ENCODE measurements at places on chromosomes 6 and 20. TPM values are rescaled to one million over a fixed set of nuclear protein-coding genes. Genes with fewer than 3 reads are reported as not detected.

GRCh38 chr6:147078106-147078505, 126.1 kb upstream of the STXBP5 start:
- no peaks in the 10 kb centered on the region for H3K36me3 ChIP-seq
- H3K4me3 ChIP-seq = no peak overlapping the region
- no peaks in the 10 kb centered on the region for H3K27me3 ChIP-seq
- DNase-seq = no peak
- no peak overlapping the region for H3K27ac ChIP-seq

Gene VSTM2L
- total RNA-seq = 0.22 TPM

DNA sequence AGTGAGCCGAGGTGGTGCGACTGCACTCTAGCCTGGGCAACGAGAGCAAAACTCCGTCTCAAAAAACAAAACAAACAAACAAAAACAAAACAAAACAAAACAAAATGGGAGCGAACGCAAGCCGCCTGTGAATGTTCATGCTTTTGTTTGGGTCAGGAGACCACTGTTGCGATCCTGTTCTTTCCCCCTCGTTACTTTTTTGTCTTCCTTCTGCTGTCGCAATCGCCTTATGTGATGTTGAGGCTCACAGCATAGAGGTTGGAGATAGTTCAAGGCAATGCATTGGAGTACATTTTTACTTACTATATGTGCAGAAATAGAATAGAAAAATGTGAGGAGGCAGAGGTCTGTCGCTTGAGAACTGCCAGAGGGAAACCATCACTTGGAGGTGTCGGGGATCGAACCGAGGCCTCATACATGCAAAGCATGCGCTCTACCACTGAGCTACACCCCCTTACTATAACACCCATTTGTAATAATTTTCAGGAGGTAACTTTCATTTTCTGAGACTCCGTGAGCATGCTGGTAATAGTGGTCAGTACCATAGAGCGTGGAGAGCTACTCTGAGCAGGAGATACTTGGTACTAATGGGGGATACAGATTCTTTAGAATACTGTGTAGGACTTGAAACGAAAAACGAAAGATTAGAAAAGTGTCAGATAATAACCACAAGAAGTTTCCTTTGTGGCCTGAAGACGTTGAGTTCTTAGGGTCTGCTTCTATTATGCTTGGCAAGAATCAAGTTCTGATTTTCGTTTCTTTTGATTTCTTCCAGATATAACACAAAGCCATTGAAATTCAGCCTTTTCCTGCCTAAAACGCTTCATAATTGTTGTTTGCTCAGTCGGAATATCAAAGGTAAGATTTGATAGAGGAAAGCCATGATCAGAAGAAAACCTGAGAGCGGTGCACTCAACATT, 121.1 kb downstream of the TRIM27 start:
- no peaks in the 10 kb centered on the region for H3K27me3 ChIP-seq
- no peak overlapping the region for H3K27ac ChIP-seq
- H3K36me3 ChIP-seq = no peaks in the 10 kb centered on the region
- H3K4me1 ChIP-seq = no peaks in the 10 kb centered on the region
- H3K4me3 ChIP-seq = no peak overlapping the region

Gene RIMS4
- total RNA-seq = not detected

- no peaks in the 10 kb centered on the region for H3K36me3 ChIP-seq
- DNase-seq = no peak
- no peak overlapping the region for H3K4me3 ChIP-seq
- no peaks in the 10 kb centered on the region for H3K4me1 ChIP-seq
- H3K27ac ChIP-seq = no peak overlapping the region
These were observed 54.4 kb downstream of the KDM1B start for GRCh38 chr6:18209539-18210197.

Gene MTO1
- 26.9 TPM for total RNA-seq

DNA sequence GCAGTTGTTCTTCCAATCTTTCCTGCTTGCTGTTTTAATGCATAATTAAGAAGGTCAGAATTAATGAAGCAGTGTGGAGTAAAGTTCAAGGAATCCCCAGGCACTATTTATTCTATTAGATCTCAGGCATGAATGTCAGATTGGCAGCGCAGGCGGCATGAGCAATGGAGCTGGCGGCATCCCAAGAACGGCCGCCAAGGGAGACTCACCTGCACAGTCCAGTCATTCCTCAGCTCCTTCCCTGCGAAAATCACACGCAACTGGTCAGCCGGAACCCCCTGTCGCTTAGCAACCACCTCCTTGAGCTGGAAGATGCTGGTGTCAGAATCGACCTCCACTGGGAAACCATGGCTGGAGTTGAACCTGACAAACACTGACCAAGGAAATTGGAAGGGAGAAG, 284.5 kb downstream of the PRKN start:
- no peak overlapping the region for H3K27ac ChIP-seq
- H3K4me1 ChIP-seq = no peaks in the 10 kb centered on the region
- H3K36me3 ChIP-seq = no peaks in the 10 kb centered on the region

DNA sequence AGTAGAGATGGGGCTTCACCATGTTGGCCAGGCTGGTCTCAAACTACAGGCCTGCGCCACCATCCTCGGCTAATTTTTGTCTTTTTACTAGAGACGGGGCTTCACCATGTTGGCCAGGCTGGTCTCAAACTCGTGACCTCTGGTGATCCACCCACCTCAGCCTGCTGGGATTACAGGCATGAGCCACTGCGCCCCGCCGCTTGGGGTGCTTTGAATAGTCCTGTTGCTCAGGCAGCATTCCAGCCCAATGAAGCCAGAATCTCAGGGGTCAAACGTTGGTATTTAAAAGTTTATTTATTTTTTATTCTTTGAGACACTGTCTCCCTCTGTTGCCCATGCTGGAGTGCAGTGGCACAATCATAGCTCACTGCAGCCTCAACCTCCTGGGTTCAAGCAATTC, 11.3 kb downstream of the MOCS3 start:
- no peaks in the 10 kb centered on the region for H3K27me3 ChIP-seq
- no peak for DNase-seq
- H3K27ac ChIP-seq = peak overlapping the region; percentile 76
- no peaks in the 10 kb centered on the region for H3K36me3 ChIP-seq
- no peak overlapping the region for H3K4me3 ChIP-seq
- H3K4me1 ChIP-seq = peaks cover 34% of the 10 kb centered on the region

DNA sequence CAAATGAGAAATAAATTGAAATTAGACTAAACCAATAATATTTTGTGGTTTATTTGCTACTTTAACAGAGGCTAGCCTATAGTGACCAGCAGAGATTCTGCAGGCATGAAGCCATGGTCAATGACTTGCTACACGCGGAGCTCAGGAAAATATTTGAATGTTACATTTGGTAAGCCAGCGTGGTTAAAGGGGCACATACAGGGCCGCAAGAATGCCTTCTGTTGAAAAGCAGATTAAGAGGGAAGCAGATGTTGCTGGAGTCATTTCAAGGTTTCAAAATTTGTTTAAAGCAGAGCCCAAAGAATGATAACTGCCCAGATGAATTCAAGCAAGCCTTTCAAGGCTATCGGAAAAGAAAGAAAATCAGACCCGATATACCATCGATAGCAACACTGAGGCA, 294.3 kb upstream of the MAN1A1 start:
- H3K4me1 ChIP-seq = no peaks in the 10 kb centered on the region
- no peaks in the 10 kb centered on the region for H3K36me3 ChIP-seq
- DNase-seq = peak; percentile 28
- H3K4me3 ChIP-seq = no peak overlapping the region

Gene NFKBIL1
- total RNA-seq = 8.5 TPM

- no peak overlapping the region for H3K4me3 ChIP-seq
- DNase-seq = peak; percentile 5
- H3K4me1 ChIP-seq = 0 out of 2 replicates have a peak, but pooled peaks cover 3% of the 10 kb centered on the region
- no peaks in the 10 kb centered on the region for H3K27me3 ChIP-seq
These were observed 164.3 kb upstream of the RREB1 start for GRCh38 chr6:6943421-6943820.

GRCh38 chr6:106275692-106276091, 49.9 kb downstream of the ATG5 start:
- no peaks in the 10 kb centered on the region for H3K27me3 ChIP-seq
- no peak overlapping the region for H3K27ac ChIP-seq
- DNase-seq = no peak
- H3K4me1 ChIP-seq = no peaks in the 10 kb centered on the region
- H3K36me3 ChIP-seq = peaks cover 12% of the 10 kb centered on the region

DNA sequence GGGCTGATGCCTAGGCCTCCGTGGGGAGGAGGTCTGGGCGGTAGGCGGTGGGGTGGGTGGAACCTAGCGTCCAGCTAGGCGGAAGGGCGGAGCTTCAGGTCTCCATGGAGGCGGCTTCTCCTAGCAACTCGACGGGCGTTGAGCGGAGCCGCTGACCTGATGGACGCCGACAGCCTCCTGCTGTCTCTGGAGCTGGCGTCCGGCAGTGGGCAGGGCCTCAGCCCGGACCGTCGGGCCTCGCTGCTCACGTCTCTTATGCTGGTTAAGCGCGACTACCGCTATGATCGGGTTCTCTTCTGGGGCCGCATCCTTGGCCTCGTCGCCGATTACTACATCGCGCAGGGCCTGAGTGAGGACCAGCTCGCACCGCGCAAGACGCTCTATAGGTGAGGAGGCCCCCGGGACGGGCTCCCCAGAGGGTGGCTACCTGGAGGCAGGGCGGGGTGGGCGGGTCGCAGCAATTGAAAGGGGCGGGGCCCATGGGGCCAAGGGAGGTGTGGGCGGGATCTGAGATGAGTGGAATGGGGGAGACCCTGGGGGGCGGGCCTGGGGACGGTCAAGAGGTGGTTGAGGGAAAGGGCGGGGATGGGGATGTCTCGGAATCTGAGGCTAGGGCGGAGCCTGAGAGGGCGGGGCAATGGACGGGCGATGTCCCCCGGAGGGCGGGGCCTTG, at the start of gene RSPH9:
RSPH9 (plus strand) TSS at position 97 of the 673 bp plus-strand sequence; CDS start at position 160, 63 bp downstream.
- no peak within 1 kb of the TSS for H3K4me3 ChIP-seq
- H3K27ac ChIP-seq = no peak within 1 kb of the TSS
- H3K36me3 ChIP-seq = peaks cover 18% of the 10 kb centered on the region
- H3K4me1 ChIP-seq = no peaks in the 10 kb centered on the region
- no peak for DNase-seq

DNA sequence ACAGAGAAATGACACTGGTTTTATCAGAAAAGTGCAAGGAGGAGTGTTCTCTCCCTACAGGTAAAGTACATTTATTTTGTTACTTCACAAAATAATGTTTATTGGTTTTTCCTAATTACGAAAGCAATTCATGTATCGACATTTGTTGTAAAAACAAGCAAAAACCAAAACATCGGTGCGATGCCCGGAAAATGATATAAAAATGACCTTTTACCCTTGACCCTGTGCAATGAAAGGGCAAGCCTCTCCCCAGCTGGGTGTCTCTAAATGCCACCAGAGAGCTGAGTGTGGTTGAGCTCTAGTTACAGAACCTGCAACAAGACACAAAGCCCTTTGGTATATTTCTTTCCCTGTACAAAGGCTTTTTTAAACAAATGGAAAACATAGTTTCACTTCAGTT, 65.4 kb downstream of the CD164 start:
- 0 out of 2 replicates have a peak, but pooled peaks cover 3% of the 10 kb centered on the region for H3K4me1 ChIP-seq
- no peak for DNase-seq
- no peaks in the 10 kb centered on the region for H3K27me3 ChIP-seq
- H3K27ac ChIP-seq = no peak overlapping the region

DNA sequence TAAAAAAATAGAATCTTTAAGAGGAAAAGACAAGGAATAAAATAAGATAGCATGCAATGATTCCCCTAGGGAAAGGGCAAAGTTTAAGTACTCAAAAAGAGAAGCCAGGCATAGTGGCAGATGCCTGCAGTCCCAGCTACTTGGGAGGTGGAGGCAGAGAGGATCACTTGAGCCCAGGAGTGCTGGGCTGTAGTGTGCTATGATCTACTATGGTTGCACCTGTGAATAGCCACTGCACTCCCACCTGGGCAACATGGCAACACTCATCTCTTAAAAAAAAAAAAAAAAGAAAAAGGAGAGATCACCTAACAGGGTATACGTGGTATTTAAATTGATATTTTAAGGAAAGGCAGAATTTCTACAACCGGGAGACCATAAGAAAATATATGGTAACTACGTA, 16.0 kb downstream of the EPHA7 start:
- no peak overlapping the region for H3K27ac ChIP-seq
- H3K27me3 ChIP-seq = no peaks in the 10 kb centered on the region
- H3K4me3 ChIP-seq = no peak overlapping the region
- H3K36me3 ChIP-seq = peaks cover 84% of the 10 kb centered on the region

Gene RIPPLY2
- total RNA-seq = 0.06 TPM
